ENCODE measurements at places on chromosomes 5 and 9.

DNA sequence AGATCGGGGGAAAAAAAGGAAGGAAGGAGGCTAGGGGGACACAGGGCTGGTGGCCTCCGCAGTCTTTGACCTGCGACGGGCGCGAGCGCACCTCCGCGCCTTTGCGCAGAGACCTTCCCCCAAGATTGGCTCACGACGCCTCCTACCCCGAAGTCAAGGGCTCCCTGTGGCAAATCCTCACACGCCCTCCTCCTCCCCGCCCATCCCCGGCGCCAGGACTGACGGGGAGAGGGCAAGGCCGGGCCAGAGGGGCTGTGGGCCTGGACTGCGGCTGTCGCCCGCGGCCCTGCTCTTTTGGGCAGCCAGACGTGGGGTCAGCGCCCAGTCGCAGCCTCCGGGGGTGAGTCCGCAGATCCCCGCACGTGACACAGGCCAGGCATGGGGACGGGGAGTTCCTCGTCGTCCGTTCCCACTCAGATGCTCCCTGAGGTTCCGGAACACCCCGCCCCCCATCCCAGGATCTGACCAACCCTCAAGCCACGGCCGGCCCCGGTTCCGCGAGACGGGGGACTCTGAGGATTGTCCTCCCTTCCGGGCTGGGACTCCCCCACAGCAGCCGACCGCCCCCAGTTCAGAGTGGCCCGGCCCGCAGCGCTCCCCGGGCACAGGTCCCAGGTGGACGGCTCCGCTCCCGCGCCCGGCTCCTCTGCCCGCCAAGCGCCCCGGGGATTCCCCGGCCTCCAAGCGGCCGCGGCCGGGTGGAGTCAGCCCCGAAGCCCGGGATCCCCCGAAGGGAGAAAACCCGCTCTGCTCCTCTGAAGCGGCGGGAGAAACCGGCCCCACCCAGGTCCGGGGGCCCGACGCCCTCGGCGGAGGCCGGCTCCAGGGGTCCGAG, 543 bp upstream of the ANKRD33B start:
- DNase-seq, result no peak

- no peak for DNase-seq
These were observed 112.8 kb upstream of the ELL2 start for GRCh38 chr5:96074460-96074859.

GRCh38 chr9:20015427-20015931, 226.6 kb upstream of the SLC24A2 start:
- DNase-seq, result no peak

DNA sequence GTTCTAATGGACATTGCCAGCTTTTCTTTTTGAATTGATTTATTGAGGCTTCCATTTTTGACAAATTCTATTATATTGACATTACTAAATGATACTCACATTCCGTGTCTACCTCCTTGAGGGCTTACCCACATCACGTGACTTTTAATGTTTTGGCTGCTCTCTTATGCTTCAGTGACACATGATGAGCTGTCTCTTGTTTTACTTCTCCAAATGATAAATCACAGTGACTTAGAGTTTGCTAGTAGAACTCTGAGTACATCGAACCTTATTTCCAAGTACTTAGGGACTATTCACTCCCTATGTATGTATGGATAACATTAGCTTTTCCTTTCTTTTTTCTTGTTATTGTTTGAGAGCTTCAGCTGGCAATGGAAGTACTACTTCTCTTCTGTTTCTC, 169.8 kb upstream of the KCNN2 start:
- no peak for DNase-seq

DNA sequence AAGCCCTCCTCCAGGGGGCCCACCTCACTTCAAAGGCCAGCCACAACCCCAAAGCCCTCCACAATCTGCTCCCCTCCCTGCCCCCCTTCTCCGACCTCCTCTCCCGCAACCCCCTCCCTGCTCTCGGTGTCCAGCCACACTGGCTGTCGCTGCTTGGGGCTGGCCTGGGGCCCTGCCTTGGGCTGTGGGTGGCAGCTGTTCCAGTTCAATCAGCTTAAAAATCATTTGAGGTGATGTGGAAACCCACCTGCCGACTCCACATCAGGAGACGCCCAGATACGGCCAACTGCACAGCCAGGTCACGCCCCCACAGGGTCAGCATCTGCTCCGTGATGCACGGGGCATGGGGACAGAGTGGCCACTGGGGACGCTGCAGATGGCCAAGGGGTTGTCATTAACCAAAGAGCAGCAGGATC, 107.0 kb upstream of the MVB12B start:
- DNase-seq, result no peak

DNA sequence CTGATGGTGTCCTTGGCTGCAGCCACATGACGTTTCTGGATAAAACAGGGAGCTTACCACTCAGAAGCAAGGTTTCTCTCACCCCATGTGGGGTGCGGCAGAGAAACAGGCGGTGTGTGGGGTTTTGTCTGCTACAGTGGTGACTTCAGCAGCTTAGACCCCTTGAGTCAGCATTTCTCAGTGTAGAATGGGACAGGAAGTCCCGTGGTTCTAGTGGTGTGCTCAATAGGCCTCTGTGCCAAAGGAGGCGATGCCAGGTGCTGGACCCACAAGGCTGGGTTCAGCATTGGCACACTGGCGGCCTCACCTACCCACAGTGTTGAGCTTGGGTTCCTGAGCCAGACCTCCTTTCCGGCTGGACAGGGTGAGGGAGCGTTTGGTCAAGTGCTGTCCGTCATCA, 125.2 kb upstream of the SMIM23 start:
- no peak for DNase-seq

- DNase-seq, result no peak
These were observed 229.0 kb upstream of the PANK3 start for GRCh38 chr5:168808051-168808616.

GRCh38 chr5:50711280-50711679, 44.8 kb downstream of the PARP8 start:
- peak; percentile 80 for DNase-seq

GRCh38 chr9:105855987-105856386, 161.6 kb downstream of the TMEM38B start:
- no peak for DNase-seq

DNA sequence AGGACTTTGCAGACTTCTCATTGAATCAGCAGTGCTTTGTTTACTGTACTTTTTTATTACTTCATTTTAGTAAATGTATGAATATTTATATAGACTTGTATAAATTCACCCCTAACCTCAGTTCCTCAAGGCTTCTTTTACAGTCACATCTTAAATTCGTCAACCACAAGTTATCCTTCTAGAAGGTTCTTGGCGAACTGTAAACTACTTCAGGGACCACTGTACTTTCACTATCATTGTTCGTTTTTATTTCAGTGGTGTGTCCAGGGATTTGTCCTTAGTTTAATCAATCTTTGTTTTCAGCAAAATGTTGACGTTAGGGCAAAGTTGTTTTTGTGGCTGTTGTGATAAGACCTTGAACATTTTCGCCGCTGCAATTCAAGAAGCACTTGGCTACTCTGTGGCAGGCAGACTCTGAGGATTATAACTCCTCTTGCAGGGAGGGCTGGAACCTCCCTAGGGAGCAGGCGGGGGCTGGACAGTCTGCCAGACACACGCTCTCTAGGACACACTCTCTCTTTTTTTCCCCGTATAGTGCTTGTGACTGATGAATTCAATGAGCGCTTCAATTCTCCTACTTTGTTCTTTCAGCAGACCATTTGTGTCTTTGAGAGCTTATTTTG, 252.8 kb downstream of the FBXL7 start:
- DNase-seq, result no peak

DNA sequence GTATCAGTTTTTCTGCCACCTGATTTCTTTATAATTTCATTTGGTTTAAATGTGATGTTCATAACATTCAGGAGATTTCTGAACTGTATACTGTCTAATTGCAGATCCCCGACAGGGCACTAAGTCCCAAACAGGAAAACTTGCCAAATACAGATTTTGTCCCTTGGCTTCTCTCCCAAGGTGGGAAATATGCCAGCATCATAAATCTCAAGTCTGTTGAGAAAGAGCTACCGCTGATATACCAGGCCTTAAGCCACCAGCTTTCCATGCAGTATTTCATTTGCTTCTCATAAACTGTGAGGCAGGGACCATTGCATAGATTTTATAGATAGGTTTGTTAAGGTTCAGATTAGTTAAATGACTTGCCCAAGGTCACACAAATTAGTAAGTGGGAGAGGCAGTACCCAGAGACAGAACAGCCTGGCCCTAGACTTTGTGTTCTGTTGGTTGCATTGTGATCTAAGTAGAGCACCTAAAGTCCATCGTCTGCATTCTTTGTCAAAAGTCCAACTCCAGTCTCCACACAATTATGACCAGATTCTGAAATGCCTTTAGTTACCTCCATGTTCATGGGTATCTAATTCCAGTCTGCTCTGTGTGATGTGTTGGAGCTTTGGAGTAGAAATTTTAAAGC, 16.2 kb downstream of the GPR21 start:
- no peak for DNase-seq

GRCh38 chr5:53418409-53418808, 62.0 kb upstream of the FST start:
- DNase-seq, result no peak

- DNase-seq, result no peak
These were observed 67.0 kb upstream of the SIMC1 start for GRCh38 chr5:176171171-176171760.

DNA sequence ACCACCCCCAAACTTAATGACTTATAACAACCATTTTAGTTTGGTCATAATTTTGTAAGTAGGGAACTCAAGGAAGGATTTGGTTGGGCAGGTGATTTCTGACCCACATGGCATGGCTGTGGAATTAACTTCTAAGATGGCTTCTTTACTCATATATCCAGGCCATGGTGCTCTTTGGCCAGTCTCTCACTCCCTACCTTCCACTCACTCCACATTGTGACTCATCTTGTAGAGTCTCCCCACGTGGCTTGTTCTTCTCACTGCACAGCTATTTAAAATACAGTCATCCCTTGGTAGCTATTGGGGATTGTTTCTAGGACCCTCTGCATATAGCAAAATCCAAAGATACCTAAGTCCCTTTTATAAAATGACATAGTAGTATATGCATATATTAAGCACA, 76.6 kb upstream of the MAST4 start:
- DNase-seq, result no peak

DNA sequence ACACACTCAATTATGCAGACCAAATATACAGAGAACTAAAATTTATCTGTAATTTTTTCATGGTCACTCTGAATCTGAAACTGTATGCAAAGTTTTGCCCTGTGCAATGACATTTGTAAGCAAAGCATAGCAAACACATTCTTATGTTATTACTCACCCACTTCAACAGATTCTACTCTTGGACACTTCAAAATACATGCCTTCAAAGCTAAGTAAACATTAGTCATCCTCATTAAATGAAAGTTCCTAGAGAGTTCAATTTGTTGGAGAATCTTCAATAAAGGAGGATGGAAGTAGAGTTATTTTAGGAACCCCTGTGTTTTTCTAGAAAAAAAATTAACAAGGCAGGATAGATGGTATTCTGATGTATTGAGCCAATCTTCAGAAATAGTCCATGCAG, 639.7 kb upstream of the C9orf72 start:
- no peak for DNase-seq

GRCh38 chr5:53364061-53364460, 116.4 kb upstream of the FST start:
- no peak for DNase-seq

DNA sequence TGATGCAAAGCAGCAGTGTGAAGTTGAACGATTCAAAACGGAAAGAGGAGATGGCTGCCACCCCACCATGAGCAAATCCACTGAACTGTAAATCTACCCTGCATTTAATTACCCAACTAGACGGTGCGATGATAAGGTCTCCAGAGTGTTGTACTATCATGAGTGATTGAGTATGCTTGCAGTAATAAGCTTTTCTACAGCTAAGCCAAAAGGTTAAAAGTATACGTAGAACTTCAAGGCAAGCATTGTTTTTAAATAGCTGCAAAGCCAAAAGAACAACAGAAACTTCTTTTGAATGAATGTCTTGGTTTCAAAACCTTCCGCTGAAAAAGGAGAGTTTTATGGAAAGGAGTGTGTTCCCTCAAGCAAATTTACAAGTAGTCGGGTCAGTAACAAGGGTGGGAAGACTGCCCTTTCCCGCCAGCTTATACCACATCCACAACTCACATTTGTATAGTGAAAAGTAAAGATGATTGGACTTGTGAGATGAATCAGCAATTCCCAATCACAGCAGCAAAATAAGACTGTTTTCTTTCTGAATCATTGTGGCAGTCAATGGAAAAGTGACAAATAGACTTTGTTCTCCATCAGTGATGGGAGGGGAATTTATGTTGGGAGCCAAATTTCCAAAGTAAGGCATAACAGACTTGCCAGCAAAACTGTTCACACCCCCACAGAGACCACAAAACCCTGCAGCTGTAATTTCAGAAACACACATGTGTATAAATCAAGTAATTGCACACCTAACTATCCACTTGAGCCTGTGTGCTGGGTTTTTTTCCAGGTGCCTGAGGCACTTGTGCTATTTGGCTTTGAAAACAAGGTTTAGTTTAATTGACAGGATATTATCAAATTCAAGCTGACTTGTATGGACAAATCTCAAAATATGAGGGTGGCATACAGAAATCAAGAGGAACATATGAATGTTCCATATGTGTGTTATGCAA, 407.7 kb upstream of the GRAMD2B start:
- DNase-seq, result no peak

DNA sequence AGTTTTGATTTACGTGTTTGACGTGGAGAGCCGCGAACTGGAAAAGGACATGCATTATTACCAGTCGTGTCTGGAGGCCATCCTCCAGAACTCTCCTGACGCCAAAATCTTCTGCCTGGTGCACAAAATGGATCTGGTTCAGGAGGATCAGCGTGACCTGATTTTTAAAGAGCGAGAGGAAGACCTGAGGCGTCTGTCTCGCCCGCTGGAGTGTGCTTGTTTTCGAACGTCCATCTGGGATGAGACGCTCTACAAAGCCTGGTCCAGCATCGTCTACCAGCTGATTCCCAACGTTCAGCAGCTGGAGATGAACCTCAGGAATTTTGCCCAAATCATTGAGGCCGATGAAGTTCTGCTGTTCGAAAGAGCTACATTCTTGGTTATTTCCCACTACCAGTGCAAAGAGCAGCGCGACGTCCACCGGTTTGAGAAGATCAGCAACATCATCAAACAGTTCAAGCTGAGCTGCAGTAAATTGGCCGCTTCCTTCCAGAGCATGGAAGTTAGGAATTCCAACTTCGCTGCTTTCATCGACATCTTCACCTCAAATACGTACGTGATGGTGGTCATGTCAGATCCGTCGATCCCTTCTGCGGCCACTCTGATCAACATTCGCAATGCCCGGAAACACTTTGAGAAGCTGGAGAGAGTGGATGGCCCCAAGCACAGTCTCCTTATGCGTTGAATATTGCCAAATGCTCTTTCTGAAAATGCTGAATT, 850 bp downstream of the RRAGA start:
- DNase-seq, result no peak

GRCh38 chr9:10612641-10613398, at the start of gene PTPRD:
TSS of gene PTPRD (minus strand) at chr9:10613002.
- no peak for DNase-seq

- no peak for DNase-seq
These were observed 143.9 kb downstream of the IRX2 start for GRCh38 chr5:2607598-2607997.

GRCh38 chr9:132114102-132114707, 34.5 kb upstream of the MED27 start:
- DNase-seq, result no peak
